ENCODE measurements at places on chromosomes 16 and 17.

GRCh38 chr16:3127745-3128144 is 7.1 kb upstream of the ZNF213 start:
- no peak for DNase-seq

DNA sequence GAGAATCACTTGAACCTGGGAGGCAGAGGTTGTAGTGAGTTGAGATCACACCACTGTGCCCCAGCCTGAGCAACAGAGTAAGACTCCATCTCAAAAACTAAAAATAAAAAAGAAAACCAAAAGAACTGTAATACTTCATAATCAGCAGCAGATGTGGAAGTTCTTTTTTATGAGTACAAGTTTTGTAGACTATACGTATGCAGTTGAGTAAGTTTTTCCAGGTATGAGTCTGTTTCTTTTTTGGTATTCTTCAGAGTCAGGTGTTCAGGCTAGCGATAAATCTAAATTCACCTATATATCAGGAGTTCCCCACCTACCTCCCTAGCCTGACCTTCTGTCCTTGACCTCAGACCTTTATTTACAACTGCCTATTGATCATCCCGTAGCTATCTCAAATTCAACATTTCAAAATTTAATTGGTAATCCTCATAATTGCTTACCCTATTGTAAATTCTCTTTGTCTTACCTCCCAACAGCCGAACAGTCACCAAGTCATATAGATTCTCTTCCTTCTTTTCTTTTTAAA is 10.7 kb downstream of the DCTN5 start:
- DNase-seq, result no peak

GRCh38 chr16:82439678-82440293 is 187.0 kb upstream of the CDH13 start:
- DNase-seq, result peak; percentile 4

DNA sequence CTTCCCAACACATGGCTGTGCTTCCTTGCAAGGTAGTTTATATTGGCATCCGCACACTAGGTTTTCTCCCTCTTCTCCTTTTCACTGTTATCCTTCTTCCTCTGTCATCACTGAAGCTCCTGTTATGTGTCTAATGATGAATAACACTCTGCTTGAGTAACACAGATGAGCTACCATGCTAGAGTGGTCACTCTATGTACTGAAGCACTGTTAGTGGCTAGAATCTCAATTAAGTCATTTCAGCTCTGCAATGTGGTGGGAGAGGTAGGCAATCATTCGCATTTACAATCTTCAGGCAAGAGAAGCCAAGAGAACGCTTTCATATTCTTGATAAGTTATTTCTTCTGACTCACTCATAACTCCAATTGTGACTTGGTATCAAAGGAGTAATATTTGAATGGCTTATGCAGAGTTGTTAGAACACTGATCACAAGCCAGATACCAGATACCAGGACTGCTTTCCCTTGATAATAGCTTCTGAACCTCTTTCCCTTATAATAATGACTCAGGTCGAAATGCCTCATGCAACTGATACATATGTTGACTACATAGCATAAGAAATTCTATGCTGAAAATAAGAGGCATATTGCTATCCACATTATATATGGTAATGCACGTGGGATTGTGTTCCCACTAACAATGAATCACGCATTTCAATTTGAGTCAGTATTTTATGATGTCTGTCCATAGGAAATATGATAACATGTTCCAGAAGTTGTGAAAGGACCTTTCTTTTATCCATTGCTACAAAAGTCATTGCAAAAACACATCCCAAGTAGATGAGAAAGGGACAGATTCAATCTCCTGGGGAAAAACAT is 158.0 kb upstream of the HS3ST3A1 start:
- no peak for DNase-seq

DNA sequence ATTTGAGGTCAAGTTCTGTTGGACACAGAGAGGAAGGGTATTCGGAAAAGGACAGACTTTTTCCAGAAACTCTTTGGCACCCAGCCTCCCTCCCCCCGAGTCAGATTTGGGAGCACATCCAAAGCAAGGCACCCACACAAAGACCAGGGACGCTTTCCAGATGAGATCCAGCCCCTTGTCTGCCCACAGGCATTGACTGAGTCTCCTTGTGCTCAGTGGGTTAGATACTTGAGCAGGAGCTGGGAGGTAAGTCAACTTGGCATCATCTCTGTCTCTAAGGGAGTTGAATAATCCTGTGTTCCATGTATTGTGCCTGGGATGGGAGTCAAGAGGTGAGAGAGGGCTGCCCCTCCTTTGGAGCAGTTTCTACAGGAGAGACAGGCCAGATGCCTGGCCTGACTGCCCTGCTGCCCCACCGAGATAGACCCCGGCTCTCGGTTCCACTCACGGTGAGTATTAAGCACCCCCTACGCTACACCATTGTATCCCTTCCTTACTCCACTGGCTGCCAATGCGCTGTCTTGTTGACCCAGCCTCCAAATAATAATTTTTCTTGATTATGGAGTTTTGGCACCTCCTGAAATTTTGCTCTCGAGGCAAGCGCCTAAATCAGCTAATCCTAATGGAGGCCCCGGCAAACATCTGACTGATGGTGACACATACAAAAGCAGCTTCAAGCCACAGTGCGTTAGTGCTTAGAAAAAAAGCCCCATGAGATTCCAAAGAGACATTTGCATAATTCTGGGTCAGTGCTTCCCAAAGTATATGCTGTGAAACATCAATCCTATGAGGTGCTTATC is 29.6 kb upstream of the MAP3K14 start:
- peak; percentile 8 for DNase-seq

All from IMR-90 (cell line).